ENCODE measurements at places on chromosomes 3 and 15.

- DNase-seq: no peak
Observed at GRCh38 chr3:31495971-31496665, 36.6 kb upstream of the STT3B start.

GRCh38 chr3:5889374-5889773, 701.9 kb downstream of the EDEM1 start:
- DNase-seq: no peak

- no peak for DNase-seq
Observed at GRCh38 chr3:146967783-146968182, 362.6 kb upstream of the PLSCR5 start.

DNA sequence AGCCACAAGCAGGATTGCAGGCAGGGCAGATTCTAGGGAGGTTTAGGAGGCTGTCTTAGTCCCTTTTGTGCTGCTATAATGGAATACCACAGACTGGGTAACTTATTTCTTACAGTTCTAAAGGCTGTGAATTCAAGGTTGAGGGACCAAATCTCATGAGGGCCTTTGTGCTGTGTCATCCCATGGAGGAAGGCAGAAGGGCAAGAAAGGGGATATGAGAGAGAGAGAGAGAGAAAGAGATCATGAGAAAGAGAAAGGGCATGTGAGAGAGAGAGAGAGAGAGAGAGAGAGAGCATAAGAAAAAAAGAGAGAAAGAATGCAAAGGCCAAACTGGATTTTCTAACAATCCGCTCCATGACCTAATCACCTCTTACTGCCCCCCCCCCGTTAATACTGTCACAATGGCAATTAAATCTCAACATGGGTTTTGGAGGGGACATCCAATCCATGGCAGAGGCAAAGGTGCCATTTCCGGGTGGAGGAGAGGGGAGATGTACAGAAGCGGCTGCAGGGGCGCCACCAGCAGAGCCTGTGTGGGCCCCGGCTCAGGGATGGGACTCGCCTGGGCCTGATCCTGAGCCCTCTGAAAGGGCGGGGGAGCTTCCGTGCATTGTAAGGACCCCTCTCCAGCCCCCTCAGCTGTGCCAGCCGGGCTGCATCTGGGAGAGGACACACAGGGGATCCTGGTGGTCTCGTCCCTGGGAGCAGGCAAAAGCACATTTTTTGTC, 20.5 kb downstream of the MRPS11 start:
- DNase-seq: no peak

DNA sequence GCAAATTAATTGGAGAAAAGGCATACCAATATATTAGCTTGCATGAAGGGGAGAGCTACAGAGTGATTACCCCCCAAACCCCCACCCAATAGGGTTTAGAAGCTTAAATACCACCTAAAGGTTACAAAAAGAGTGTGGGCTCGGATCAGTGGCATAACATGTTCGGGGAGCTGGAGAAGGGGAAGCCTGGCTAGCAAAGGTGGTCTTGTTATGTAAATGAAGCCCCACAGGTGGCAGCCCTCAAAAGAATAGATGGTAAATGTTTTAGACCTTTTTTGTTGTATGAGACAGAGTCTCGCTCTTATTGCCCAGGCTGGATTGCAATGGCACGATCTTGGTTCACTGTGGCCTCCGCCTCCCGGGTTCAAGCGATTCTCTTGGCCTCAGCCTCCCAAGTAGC, 10.9 kb upstream of the PXK start:
- DNase-seq: no peak

- no peak for DNase-seq
Observed at GRCh38 chr3:11690863-11691766, 47.4 kb upstream of the VGLL4 start.
